ENCODE measurements at places on chromosomes 5 and 9.

GRCh38 chr9:104092192-104092591 lies 1.9 kb upstream of the SMC2 start:
- DNase-seq: no peak

DNA sequence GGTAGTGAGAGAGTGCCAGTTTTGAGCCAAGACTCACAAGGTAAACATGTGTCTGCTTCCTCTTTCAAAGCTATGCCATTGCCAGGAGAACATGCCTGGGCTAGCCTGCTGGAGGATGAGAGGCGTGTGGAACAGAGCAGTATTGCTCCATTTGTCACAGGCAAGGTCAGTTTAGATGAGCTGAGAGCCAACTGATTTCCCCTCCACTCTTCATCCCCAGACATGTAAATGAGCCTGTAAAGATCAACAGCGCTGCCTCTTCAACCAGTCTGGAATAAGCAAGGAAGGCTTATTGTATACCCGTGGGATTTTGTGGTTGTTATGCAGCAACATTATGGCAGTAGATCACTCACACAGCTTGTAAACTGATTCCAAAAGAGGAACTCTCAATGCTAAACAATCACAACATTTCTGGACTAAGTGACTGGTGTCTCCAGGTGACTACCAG lies 8.2 kb upstream of the GDNF start:
- no peak for DNase-seq

DNA sequence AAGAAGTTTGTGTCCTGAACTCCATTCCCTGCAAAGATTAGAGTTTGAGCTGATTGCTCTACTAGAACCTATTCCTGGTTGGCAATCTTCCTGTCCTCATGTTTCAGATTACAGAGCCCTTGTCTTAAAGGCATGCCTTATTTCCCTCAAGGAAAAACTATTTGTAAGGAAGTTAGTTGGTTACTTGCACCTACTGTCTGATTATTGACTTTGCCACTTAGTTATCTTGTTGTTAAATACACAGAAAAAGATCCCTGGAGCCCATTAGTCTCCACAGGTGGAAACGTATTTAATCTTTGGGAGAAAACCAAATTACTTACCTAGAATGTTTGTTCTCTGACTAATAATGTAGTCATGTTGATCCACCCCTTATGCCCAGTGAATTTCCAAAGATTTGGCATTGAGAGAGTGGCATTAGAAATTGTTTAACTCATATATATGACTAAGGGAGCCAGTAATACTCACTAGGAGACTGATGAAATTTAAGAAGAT lies 132.3 kb upstream of the ELL2 start:
- no peak for DNase-seq

- DNase-seq: no peak
Observed at GRCh38 chr5:156186760-156187159, 140.2 kb upstream of the SGCD start.

DNA sequence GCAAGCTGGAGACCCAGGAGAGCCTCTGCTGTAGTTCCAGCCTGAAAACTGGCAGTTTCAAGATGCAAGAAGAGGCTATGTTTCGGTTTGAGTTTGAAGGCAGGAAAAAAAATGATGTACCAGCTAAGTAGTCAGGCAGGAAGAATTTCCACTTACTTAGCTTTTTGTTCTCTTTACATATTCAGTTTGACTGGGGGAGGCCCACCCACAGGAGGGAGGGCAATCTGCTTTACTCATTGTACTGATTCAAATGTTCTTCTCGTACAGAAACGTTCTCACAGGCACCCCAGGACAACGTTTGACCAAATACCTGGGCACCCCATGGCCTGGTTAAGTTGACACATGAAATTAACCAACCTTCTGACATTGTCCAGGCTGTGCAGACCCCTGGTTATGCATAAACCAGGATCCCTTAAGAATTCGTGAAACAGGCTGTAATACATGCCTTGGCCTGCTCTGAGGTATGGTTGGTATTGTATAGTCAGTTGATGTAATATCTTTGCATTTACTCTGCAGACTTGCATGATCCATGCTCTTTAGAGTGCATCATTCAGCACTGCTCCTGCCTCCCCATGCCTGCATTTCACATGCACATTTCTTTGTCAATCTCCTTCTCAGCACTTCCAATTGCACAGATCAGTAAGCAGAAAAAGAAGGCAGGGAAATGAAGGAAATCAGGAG lies 687.1 kb downstream of the TAF11L14 start:
- DNase-seq: no peak

DNA sequence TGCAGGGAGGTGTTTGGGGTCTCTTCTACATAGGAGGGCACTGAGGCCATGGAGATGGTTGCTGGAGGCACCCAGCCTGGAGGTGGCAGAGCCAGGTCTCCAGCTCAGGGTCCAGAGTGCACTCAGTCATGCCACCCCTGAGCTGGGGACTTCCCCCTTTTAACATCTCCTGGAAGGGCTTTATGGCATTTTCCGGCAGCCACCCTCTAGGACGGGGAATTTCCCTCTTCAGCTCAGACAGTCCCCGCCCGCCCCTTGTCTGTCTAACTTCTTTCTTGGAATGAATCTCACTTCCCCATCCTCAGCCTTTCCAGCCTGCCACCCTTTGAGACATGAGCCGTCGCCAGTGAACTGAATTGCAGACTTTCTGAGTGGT lies 49.9 kb downstream of the COL15A1 start:
- peak; percentile 79 for DNase-seq

DNA sequence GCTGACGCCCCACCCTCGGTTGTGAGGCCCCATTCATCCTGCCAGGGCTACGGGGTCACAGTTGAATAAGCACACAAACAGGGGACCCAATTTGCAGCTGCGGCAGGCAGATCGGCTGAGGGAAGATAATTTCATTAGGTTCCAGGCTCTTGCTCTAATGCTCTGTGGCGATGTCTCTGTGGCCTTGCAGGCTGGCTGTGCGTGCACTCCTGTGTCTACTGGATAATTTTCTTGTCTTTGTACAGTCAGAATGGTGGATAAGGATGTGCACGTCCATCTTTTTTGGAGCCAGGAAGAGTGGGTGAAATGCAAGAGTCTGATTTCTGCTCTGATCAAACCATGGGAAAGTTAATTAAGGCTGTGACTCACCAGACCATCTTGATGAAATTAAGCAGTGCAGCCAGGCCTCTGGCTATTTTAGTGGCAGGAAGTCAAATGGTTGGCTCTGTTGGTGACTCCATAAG lies 39.2 kb downstream of the NSG2 start:
- DNase-seq: no peak

- DNase-seq: no peak
Observed at GRCh38 chr9:82546136-82546535, 516.8 kb downstream of the RASEF start.

DNA sequence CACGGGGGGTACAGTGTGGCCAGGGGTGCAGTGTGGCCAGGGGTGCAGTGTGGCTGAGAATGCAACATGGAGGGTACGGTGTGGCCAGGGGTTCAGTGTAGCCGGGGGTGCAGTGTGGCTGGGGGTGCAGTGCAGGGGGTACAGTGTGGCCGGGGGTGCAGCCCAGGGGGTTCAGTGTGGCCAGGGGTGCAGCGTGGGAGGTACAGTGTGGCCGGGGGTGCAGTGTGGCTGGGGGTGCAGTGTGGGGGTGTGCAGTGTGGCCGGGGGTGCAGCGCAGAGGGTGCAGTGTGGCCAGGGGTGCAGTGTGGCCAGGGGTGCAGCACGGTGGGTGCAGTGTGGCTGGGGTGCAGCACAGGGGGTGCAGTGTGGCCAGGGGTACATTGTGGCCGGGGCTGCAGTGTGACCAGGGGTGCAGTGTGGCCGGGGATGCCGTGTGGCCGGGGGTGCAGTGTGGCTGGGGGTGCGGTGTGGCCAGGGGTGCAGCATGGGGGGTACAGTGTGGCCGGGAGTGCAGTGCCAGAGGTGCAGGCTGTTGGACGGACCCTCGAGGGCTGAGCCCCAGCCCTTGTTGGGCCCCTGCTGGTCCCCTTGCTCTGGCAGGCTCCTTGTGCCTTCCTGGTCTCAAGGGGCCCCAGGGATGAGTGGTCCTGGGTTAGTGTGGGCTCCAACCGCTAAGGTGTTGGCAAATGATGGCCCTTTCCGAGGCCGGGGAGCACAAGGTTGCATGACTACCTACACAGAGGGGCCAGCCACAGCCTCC lies 17.9 kb downstream of the TPPP start:
- DNase-seq: peak; percentile 60

- no peak for DNase-seq
Observed at GRCh38 chr5:13987843-13988464, 43.5 kb upstream of the DNAH5 start.

GRCh38 chr9:81824802-81825730 lies 103.2 kb upstream of the SPATA31D4 start:
- DNase-seq: no peak

DNA sequence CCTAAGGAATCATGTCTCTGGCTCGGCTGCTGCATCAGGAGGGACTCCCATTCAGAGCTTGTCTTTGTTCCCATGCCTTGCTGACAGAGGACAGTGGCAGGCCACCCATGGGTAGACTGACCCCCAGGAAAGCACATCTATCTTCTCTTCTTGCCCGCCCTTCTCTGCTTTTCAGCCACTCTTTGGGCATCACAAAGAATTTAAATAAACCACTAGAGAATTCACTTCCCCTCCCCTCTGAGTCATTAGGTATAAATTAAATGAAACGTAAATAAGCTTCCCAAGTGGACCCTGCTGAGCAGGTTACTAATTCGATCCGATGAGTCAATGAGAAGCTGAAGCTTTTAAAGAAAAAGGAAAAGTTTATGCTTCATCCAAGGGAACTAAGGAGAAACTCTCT lies 97.0 kb downstream of the DRD1 start:
- DNase-seq: no peak

GRCh38 chr5:76081811-76082771 lies 1.1 kb upstream of the SV2C start:
- DNase-seq: no peak

- no peak for DNase-seq
Observed at GRCh38 chr5:57601996-57602395, 119.4 kb upstream of the ACTBL2 start.

GRCh38 chr5:31850981-31851689 lies 212.2 kb downstream of the PDZD2 start:
- no peak for DNase-seq

DNA sequence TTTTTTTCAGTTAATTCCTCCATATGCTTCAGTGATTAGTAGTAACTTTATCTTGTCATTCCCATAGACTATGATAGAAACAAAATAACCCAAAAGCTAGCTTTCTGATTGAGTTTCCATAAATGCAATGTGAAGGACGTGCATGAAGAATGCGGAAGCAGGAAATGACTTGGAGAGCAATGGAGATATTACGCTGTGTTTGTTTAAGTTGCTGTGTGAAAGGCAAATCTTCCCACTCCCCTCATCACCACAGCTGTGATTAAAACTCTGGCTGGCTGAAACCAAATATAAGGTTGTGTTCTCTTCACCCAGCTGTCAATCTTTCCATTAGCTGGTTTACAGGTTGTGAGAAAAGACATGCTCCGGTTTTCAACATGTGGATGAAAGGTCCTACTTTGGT lies 83.9 kb downstream of the NR2F1-AS1 start:
- DNase-seq: no peak

DNA sequence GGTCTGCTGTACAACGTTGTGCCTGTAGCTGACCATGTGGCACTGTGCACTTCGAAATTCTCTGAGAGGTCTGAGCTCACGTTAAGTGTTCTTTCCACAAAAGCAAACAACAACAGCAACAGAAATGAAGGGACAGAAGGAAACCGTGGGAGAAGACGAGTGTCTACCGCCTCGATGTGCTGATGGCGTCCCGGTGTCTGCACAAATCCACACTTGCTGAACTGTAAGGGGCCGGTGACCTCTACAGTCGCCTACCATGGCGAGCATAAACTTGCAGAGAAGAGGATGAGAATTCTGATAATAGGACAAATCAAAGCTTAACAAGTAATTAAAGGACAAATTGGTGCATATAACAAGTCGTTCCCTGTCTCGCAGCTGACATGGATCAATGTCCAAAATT lies 114.0 kb downstream of the ADAMTS2 start:
- DNase-seq: no peak

- DNase-seq: no peak
Observed at GRCh38 chr5:145938776-145939539, 2.6 kb downstream of the SH3RF2 start.

DNA sequence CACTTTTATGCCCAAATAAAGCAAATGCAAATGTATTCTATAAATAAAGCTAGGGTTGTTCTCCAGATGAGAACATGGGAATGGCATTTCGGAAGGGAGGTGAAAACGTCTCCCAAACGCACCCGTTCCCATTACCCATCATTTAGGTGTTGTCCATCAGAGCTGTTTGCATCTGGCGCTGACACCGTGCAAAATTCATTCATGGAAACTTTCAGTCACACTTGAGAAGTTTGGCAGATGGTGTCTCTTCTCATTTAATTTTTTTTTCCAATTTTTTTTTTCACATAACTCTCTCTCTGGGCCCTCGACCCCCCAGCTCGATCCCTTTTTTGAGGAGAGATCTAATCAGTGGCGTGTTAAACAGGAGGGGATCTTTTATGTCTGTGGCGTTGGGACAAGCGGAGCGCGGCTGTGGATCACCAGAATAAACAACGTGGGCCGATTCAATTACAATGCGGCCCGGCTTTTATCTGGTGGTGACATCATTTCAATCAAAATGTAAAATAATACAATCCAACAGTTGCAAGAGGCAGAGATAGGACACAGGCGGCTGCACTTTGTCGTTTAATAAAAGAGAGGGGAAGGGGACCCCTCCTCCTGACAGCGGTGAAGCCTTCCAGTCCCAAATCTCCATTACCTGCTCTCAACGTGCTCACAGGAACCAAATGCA lies 246.1 kb upstream of the IRX4 start:
- no peak for DNase-seq

GRCh38 chr9:87189006-87189405 lies 241.7 kb upstream of the GAS1 start:
- no peak for DNase-seq

DNA sequence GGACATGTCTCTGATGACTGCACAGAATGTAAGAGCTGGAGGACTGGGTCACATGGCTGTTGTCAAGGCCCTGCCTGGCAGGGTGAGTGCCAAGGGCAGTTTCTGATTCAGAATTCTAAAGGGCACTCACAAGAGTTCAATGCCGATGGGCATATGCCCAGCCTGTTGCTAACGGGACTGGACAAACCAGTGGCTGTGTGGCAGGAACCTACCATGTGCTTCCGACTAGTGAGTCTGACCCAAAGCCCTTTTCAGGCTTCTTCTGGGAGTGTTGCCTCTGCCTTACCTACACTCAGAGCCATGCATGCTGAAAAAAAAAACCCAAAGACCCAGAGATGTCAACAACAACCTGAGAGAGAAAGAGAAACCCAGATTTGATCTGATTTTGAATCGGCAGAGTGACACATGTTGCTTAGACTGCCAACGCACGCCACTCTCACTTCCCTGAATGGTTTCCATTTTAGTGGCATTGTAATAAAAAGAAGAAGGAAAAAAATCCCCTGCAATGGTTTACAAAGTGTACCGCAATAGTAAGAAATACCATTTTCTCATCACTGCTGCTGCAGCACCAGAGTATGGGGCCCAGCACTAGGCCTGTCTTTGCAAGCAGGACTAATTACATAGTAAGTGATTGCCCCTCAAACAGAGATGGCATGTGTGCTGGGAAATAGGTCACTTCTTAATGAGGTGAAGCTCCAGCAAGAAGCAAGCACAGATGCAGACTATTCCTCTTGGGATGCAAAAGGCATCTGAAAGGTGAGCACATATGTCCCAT lies 194.3 kb downstream of the PALM2AKAP2 start:
- no peak for DNase-seq
